NCI-H524 (cell line): ENCODE measurements at places on chromosomes 2 and 18.

DNA sequence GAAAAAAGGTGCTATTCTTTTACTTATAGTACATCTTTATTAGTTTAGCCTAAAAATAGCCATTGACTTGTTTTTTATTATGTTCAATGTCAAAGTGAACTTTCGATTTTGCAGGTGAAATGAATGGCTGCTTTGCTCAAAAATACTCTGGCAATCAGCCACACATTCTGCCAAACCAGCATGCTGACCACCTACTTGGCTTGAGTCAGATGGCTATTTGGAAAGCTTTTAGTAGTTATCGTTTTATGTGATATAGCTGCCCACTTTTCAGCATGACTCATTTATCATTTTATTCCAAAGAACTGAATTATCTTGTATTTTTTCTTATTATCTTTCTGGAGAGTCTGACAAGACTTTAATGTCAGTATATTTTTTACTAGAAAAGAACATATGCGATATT is 1615.8 kb upstream of the TMEFF2 start:
- DNase-seq = no peak

GRCh38 chr2:37831081-37831780 is 93.9 kb upstream of the RMDN2 start:
- DNase-seq = no peak

- no peak for DNase-seq
Observed at GRCh38 chr18:24919181-24919797, 432.7 kb downstream of the ZNF521 start.

DNA sequence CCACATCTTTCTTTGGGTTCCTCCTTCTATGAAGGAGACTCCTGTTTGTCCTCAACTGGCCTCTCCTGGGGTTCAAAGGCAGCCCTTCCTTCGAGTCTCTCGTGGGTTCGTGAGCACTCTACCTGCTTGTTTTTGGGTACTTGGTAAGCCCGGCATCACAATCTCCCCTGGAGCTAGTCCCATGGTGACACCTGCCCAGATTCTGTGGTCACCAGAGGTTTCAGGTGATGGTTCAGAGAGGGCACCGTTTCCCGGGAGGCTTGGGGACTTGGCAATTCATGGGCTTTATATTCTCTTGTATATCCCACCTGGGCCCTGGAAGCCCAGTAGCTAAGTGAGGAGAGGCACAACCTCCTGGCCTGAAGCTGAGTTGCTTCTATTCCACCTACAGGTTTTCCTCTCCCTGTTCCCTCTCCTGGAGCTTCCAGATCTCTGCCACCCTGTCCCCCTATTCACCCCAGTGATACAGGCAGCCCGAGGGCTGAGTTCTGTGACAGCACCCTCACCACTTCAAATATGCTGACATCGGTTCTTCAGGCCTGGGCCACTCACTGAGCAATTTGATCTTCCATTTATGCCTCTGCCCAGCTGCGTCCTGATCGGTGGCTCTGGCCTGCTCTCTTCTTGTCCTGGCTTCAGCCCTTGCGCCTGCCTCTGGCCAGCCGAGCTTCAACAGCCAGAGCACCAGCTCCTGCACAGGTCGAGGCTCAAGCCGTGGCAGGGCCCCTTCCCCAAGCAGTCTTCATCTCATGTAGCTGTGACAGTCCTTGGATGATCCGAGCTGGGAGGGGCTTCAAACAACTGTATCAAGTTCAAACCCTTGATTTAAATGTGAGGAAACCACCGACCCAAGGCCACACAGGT is 91.5 kb downstream of the MSH2 start:
- DNase-seq = no peak

DNA sequence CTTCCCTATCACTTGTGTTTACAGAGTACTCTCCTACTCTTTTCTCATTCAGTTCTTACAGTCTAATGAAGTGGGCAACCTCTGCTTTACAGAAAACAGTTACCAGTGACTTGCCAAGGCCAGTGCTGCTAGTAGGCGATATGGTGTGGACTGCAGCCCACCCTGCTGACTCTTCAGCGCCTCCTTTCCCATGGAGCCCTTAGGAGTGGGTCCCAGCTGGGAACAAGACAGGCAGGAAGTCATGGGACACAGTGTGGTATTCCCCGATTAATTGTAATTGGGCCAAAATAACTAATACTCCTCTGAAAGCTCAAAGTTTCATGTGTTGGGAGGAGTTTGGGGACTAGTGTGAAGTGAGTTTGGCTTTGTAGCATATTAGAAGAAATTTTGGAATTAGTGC is 120.1 kb upstream of the EML6 start:
- no peak for DNase-seq

DNA sequence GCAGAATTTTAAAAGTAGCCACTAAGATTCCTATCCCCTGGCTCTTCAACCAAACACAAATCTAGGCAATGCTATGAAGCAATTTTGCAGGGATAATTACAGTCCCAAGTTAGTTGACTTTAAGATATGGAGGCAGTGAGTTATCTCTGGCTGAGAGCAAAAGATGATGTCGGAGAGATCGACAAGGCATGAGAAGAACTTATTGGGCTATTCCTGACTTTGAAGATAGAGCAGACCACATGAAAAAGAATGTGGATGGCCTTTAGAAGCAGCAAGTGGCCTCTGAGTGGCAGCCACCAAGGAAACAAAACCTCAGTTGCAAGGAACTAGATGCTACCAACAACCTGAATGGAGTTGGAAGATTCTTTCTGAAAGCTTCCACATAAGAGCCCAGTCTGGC is 58.2 kb upstream of the PPM1B start:
- no peak for DNase-seq

DNA sequence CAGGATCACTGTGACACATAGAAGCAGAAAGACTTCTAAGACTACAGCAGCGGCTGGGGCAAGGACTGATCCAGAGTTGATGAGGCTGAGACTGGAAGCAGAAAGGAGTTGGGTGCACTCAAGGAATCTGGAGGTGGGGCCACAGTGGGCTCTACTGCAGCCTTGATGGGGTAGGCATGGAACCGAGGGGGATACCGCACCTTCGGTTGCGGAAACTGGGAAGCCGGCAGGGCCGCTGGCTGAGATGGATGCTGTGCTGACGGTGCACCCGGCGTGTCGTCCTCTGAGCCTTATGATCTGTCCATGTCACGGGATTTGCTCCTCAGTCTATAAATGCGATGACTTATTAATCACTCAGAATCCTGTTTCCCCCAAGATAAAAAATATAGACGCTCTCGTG is 473.5 kb upstream of the MYT1L start:
- DNase-seq = no peak

DNA sequence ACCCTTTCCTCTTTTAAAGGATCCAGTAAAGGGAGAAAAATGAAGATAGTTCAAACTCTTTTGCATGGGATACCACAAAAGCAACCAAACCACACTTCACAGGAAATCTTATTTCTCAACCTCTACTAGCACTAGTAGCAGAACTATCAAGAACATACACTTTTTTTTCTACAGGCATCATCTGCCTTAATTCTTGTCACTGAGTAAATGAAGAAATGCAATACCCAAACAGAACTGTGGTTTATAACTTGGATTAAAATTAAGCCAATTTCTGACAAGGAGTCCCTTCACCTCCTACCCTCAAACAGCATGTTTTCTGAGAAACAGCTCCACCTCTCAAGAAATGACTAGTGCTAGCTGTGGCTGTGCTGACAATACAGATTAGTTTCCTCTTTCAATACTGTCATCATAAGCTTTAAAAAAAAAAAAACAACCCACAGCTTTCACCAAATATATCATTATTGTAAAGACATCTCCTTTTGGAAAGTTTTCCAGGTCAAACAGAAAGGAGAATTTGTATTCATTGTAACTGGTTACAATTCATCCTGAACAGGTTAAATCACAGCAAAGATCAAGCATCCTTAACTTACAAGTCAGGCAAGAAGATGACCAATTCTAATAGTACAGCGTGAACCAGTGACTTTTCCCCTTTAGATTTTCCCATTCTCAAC is 44.4 kb downstream of the PTPN2 start:
- no peak for DNase-seq

- no peak for DNase-seq
Observed at GRCh38 chr18:12046046-12046750, 47.4 kb upstream of the ANKRD62 start.

DNA sequence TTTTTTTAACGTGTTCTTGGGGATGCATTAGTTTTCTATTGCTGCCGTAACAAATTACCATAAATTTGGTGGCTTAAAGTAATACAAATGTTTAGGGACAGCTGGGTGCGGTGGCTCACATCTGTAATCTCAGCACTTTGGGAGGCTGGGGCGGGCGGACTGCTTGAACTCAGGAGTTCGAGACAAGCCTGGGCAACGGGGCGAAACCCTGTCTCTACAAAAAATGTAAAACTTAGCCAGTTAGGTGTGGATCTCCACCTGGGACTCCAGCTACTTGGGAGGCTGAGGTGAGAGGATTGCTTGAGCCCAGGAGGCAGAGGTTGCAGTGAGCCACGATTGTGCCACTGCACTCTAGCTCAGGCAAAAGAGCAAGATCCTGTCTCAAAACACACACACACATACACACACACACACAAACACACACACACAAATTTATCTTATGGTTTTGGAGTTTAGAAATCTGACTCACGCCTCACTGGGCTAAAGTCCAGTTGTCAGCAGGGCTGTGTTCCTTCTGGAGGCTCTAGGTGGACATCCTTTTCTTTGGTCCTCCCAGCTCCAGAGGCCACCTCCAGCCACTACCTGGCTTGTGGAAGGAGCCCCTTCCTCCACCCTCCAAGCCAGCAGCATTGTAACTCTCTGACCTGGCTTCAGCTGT is 76.1 kb downstream of the SEPTIN10 start:
- DNase-seq = no peak

DNA sequence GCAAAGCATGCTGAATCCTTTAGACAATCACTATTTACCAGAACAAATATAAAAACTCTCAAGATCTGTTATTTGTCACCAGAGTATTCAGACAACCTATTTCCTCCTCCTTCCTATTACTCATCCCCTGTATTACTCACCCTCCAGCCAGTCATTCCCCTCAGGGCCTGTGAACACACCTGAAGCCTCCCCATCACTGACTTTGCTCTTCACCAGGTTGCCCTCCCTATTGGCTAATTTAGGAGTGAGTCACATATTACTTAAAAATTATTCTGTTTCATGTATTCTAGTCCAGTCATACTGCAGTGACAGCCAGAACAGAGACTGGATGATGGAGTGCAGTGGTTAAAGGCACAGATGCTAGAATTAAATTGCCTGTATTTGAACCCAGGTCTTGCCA is 3.7 kb upstream of the ATG16L1 start:
- DNase-seq = no peak

- DNase-seq = no peak
Observed at GRCh38 chr2:219433666-219434467, 776 bp upstream of the SPEG start.

DNA sequence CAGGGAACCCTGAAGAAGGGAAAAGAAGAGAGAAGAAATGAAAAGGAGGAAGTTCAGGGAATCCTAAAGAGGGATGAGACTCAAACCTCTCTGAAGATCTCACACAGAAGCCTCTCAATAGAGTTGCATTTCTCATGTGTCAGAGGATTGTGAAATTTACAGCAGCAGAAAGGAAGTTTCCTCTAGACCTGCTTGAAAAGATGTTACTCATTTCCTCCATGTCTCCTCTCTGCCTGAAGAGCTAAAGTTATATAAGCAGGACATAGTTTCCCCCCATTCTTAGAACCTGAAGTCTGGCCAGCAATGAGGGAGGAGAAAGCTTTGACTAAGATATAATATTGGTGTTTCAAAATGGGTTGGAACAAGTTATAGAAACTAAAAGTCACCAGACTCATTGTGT is 1155.6 kb downstream of the LRP1B start:
- DNase-seq = no peak

GRCh38 chr2:176490061-176490861 is 221.0 kb downstream of the MTX2 start:
- no peak for DNase-seq

DNA sequence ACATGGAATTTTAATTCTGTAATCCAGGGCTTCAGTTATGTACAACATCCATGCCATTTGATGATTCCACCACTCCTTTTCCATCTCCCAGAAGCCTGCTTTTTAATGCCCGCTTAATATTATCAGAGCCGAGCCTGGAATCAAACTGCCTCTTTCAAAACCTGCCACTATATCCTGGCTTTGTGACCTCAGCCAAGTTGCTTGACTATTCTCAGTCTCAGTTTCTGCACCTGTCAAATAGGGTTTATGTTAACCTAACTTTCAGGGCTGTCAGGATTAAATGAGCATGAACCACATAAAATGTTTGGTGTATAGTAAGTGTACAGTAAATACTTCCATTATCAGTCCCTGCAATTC is 108.7 kb downstream of the XRCC5 start:
- DNase-seq = no peak

DNA sequence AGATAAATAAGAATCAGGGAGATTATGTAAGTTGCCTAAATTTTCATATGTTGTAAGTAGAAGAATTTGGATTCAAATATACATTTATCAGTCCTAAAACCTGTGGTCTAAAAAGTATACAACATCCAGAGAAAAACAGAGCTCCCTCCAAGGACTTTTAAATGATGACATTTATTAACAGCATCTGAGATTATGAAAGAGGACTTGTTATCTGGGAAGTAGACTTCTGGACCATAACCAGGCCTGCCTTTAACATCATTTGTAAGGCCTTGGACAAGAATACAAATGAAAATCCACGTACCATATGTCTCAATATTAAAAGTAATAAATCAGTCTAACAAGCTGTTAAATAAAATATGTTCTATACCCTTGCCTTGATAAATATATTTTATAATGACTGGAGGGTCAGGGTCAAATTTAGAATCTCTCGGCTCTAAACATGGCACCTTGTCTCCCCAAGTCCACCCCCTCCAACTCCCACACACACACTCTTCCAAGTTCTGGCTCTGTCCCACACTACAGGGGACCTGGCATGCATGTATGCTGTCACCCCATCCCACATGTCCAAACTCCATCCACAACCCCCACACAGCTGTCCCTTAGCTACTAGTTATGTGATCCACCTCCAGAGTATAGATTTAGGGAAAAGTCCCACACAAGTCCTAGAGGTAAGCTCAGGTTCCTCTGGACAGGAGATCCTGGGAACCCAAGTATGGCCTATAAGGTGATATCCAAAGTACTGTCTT is 382.6 kb downstream of the CDH2 start:
- no peak for DNase-seq

DNA sequence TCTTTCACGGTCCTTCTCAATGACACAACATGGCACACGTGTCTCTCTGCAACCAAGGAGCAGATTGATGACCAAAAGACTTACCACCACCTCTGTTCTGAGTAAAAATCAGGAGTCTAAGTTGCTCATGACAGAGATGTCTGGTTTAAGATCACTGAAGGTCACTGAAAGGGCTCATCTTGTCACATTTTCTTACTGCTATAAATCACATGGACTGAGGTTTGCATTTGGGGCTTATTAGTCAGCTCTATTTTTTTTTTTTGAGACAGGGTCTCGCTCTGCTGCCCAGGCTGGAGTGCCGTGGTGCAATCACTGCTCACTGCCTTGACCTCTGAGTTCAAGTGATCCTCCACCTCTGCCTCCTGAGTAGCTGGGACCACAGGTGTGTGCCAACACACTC is 19.4 kb downstream of the CFLAR start:
- DNase-seq = no peak
